Stimulated activated CD4-positive, alpha-beta T cell treated with anti-CD3 and anti-CD28 coated beads, Interleukin-1b, Interleukin-23, amount 100 ng/mL, for 24 hours (primary cell): ENCODE measurements at places on chromosomes 7 and 10.

DNA sequence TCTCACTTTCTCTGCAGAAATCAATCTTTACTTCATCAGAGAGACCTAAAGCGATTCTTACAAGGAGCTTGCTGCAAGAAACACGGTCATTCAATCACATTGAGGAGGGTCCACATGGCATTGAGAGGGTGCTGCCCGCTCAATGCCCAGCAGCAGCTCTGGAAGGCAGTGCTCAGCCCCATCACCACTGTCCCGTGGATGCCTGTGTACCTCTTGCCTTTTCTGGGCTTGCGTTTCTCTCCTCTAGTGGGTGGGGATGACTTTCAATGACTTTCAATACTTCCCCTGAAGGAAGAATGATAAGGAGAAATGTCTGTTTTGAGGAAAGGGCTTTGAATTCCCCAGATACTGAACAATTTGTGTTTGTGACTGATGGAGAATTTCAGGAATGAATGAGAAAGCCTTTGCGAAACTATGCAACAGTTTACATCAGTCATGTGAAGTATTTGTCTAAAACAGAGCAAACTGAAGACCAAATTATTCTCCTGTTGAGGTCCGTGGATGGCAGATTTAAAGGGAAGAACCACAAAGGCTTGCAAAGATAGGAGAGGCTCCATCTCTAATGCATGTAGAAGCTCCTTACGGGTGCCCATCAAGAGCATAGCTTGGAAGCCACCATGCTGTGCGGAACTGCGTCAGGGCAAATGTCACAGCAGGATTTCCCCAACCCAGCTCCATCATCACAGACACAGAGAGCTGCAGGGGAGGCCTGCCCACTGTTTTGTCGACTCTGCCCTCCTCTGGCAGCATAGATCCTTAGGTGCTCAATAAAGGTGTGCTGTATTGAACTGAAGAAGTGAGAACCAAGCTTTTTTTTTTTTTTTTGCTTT is 6.6 kb upstream of the ZNF22 start:
- no peak for DNase-seq

GRCh38 chr7:92006046-92006445 is 65.4 kb downstream of the AKAP9 start:
- no peak for DNase-seq

DNA sequence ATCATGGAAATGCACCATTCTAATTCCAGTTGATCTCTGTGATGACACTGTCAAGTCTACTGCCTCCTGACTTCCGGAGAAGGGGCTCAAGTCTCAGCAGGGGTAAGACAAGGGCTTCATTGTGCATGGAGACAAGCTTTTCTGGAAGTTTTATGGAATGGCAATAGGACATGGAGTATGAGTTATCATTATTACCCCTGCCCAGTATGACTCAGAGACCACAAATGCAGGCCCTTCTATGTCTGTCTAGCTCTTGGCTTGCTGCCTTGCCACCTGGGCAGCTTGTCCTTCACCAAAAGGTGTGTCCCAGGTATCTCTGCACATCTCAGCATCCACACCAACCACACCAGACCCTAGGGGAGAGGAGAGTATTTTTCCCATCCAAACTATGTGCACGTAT is 34.9 kb upstream of the KIAA1217 start:
- no peak for DNase-seq

DNA sequence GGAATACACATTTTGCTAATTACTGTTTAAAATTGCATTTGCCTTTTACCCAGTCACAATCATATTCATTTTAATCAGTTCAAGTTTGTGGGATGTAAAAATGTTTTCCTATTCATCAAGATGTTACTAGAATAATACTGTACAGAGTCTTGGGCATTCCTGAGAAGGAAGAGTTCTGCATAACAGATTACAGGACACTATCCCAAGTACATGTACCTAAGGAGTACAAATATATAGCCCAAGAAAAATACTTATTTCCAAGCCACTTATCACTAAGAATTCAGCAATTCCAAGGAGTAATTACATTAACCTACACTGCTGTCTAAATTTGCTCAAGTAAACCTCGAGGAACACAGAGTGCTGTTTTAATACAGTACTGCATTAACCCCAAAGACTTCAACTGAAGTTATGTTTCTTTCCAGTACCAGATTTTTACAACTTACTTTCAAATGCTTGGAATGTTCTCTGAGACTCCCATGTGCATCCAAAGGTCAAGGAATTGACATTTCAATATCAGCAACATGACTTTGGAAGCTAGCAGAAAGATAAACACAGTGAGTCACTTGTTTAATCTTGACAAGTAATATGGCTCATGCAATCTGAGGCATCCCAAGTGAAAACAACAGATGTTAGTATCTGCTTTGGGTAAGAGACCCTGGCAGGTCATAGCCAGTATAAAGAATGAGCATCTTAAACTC is 125.4 kb upstream of the BET1 start:
- DNase-seq: no peak

GRCh38 chr7:51456-52068 is 140.8 kb upstream of the FAM20C start:
- no peak for DNase-seq

DNA sequence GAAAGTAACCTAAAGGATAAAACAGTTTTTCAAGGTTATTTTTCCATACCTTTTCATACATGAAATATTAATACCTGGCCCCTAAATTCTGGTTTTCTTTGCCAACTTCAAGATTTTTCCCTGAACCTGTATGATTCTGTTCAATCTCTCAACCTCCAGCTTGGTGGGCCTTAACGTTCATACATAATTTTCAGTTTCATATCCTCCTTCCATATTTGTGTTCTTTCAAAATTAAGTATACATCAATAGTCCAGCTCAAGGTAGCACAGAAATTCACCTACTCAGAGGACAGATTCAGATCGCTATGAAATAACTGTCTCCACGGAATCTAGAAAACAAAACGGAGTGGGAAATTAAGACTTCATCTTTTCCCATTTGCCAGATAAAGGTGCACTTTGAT is 505.8 kb upstream of the GHITM start:
- DNase-seq: no peak

- DNase-seq: no peak
These were observed 65.6 kb upstream of the FAM171A1 start for GRCh38 chr10:15436696-15437095.

- DNase-seq: no peak
These were observed 8.4 kb downstream of the GOLGA7B start for GRCh38 chr10:97858001-97858439.

DNA sequence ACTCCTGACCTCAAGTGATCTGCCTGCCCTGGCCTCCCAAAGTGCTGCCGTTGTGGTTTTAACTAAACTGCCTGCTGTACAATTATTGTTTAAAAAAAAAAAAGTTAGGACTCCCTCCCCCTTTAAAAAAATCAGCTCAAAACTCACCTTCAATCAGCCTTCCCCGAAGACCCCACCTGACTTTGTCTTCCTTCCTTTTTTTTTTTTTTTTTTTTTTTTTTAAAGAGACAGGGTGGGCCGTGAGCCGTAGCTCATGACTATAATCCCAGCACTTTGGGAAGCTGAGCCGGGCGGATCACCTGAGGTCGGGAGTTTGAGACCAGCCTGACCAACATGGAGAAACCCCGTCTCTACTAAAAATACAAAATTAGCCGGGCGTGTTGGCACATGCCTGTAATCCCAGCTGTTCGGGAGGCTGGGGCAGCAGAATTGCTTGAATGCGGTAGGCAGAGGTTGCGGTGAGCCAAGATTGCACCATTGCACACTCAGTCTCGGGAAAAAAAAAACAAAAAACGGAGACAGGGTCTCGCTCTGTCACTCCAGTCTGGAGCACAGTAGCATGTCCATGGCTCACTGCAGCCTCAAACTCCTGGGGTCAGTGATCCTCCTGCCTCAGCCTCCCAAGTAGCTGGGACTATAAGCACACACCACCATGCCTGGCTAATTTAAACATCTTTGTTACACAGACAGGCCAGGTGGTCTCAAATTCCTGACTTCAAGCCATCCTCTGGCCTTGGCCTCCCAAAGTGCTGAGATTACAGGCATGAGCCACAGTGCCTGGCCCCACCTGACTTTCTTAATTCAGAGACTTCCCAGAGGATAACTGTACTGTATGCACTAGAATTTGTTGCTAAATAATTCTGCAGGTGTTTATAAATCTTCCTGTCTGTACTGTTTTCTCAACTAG is 3.2 kb downstream of the FIS1 start:
- no peak for DNase-seq

GRCh38 chr7:36942541-36942940 is 218.2 kb upstream of the AOAH start:
- no peak for DNase-seq

- DNase-seq: no peak
These were observed 115.2 kb upstream of the CDK1 start for GRCh38 chr10:60662917-60663614.

GRCh38 chr10:131560166-131560565 is 248.6 kb upstream of the TCERG1L start:
- DNase-seq: no peak

- no peak for DNase-seq
These were observed at the start of gene SNCG for GRCh38 chr10:86958116-86958900. TSS of gene SNCG (plus strand) at chr10:86958599. CDS start at chr10:86958698, 99 bp downstream.

DNA sequence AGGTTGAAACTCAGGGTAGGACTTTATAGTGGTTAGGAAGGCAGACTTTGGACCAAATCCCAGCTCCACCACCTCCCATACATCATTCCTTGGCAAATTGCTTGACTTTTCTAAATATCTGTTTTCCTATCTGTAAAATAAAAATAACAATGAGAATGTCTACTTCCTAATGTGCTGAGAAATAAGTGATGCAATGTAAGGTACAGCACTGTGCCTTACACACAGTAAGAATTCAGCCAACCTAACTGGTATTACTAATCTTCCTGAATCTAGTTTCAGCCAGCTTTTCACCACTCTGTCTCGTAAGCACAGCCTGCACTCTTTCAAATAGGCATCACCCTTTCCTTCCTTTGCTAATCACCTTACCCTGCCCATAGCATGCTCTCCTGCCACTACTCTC is 9.7 kb downstream of the PRLHR start:
- no peak for DNase-seq

DNA sequence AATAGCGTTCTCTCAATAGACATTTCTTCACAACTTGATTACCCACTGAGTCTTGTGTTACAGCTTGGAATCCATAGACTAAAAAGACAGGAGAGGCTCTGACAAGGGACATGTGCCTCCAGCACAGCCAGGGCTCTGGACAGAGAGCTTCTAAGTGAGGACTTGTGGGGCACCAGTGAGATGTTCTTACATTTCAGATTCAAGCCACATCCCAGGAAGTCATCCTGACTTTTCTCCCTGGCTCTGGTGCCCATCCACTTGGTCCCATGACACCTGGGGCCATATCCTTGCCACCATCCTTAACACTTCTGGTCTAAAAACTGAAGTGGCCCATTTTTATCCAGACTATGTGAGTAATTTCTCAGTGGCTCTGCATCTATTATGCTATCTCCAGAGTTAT is 440.1 kb downstream of the TCERG1L start:
- no peak for DNase-seq

DNA sequence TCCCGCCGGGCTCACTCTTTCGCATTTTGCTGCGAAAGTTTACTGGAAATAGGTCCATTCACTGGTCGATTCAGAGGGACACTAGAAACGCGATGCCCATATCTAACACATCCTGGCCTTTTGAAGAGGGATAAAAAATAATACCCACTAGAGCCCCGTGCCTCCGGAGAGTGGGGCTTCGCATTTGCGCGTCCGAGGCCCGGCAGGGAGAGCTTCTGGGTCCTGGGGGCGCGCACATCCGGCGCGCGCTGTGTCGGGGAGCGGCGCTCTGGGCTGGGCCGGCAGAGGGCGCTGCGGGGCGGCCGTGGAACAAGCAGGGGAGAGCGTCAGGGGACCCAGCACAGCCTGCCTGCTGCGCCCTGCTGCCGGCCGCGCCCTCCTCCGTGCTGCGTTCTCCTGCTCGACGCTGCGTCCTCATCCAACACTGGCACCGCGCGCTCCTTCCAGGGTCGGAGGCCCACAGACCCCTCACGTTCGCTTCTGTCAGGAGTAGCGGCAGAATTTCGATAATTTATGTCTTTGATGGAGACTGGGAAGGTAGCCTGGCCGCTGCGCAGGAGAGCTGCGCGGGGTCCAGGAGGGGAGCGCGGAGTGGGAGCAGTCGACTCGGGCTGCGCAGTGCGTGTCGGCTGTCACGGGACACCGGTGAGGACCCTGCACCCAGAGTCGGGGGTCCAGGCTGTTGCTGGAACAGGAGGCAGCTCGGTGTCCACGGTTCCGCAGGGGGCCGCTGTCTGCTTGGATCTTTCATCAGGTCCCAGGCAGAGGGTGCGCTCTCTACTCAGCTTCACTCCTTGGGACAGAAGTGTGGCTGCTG is 41.5 kb upstream of the ZNF32 start:
- peak; percentile 80 for DNase-seq

DNA sequence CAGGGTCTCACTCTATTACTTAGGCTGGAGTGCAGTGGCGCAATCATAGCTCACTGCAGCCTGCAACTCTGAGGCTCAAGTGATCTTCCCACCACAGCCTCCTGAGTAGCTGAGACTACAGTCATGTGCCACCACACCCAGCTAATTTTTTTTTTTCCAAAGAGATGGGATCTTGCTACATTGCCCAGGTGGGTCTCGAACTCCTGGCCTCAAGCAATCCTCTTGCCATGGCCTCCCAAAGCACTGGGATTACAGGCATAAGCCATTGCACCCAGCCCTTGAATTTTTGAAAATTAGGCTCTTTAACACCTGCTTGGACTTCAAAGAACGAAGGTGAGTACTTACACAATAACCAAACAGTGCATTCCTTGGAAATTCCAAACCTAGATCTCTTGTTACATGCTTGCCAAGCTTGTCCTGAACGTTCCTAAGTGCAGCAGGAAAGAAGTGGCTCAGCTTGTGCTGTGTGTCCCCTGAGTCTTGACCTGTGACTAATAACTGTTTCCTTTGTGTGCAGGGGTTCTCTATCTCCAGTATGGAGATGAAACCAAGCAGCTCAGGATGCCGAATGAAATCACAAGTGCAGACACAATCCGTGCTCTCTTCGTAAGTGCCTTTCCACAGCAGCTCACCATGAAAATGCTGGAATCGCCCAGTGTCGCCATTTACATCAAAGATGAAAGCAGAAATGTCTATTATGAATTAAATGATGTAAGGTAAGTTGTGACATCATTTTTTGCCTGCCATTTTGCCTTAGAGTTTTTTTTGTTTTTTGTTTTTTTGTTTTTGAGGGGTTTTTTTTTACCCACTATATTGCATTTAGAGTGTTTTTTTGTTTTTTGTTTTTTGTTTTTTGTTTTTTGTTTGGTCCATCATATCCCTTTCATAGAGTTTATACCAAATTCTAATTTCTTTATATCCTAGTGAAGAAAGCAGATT is 223.8 kb downstream of the KIAA1217 start:
- DNase-seq: no peak

DNA sequence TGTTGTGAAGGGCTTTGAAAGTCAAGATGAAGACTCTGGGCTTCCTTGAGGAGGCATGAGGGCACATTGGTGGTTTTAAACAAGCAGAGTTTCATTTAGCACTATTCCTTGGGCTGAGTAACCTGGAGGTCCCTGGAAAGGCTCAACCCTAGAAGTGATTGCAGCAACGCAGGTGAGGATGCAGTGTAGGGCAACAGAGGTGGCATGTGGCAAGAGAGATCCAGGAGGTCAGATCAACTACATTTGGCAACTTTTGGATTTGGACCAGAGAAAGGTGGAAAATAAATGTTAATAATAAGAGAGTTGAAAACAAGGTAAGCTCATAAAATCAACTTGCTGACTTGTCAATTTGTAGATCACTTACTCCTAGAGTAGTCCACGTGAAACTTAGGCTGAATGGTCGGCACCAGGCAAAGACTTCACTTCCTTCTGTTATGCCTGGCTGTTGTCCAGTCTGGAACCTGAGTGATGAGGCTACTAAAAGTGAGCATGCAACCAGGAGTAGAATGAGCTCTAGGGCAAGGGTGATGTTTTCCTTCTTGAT is 414.6 kb upstream of the ZMIZ1 start:
- no peak for DNase-seq
